ENCODE measurements at places on chromosomes 5 and 9.

DNA sequence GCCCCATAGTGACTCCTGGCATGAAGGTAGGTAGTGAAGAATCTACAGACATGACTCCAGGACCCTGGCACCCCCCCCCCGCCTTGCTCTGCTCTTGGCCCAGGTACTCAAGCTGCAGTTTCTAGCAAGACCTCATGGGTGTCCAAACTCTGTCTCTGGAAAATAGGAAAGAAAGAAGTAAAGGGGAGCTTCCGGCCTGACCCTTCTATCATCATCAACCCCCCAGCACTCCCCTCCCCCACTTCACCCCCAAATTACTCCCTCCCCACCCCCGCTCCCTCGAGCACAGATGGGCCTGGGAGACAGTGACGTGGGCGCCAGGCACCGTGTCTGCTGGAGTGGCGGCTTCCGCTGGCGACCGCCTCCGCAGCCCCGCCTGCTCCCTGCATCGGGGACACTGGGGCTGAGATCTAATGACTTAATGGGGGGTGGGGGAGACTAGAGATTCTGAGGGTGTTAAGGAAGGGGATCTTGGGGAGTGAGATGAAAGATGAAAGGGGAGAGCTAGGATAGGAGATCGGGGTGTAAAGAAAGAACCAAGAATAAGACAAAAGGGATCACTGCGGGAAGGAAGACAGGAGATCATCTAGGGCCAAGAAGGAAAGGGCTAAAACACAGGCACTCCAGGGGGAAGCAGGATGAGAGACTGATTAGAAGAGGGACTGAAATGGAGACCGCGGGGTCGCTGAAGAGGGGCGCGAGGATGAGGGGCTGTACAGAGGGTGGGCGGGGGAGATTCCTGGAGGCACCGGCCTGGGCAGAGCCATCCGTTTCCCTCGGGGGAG is 1.1 kb upstream of the DNAJB5 start:
- DNase-seq = no peak

DNA sequence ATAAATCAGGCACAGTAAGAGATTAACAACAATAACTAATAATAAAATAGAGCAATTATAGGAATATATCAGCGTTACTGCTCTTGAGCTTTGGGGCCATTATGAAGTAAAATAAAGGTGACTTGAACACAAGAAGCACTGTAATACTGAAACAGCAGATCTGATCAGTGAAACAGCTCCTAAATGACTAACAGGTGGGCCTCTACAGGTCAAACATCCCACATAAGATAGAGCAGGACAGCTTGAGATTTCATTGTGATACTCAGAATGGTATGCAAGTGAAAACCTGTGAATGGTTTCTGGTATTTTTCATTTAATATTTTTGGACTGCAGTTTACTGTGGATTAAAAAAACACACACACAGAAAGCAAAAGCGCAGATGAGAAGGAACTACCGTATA is 24.0 kb upstream of the MAP3K1 start:
- DNase-seq = no peak

GRCh38 chr9:104879555-104880309 is 48.2 kb downstream of the ABCA1 start:
- no peak for DNase-seq

DNA sequence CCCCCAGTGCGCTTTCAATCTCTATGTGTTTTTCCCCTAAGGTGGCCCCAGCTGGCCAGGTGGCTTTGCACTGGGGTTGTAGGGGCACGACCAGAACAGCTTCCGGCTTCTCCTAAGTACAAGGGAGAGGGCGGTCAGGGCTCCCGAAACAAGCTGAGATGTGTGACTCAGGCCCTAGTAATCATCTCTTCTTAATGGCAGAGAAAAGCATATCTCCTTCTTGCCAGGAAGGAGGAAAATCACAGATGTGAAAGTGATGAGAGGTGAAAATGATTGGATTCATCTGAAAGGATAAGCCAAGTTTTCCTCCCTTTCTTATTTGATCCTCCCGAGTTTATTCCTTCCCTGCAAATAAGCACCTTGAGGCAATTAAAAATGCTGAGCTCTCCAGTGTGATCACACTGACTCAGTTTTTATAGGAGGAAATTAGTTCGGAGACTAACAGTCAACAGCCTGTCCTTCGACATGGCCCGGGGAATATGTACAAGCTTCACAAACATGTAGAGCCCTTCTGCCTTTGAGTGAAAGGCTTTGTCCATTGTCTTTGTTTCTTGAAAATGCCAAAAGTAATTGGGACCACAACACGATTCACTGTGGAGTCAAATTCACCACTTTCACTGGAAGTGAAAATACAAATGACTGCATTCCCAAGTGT is 514.8 kb downstream of the PSAT1 start:
- DNase-seq = no peak

Data from GM19239 (cell line).